ENCODE measurements at places on chromosomes 6 and 20.
A peak's percentile ranks its signal among the peaks of the same experiment; 100 is the strongest.

DNA sequence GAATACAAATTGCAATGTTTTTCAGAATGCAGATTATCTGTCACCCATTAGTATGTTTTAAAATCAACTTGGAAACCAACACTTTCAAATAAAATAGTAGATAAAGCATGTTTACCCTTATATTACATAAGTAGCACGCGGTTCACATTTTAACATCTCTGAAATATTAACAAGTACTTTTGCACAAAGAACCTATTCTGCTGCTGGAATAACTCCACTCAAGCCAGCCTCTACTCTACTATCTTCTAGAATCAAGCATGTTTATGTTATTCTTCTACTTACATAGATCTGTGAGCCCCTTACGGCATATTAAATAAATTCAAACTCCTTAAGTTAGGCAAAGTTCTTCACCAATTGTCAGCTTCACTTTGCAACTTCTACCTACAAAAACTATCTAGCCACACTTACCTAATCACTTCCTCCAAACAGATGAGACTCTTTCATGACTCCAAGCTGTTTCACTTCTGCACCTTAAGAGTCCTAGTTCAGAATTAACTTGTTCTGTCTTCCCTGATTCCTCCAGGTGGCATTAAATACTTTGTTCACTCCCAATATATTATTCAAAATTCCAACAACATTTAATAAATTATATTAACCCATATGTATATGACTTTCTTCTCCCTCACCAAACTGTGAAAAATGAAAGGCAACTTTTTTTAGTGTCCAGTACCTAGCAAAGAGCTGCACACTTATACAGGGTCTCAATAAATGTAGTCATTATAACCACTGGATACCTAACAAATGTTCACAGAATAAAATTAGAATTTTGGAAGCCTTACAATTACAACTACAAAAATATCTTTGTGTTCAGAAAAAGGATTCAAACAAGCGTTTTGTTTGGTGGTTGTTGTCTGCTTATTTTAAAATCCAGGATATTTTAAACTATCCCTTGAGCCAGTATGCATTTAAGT, 12.1 kb downstream of the CEP85L start:
- DNase-seq = no peak

- DNase-seq = no peak
Observed at GRCh38 chr20:47606983-47607613, 105.4 kb downstream of the NCOA3 start.

DNA sequence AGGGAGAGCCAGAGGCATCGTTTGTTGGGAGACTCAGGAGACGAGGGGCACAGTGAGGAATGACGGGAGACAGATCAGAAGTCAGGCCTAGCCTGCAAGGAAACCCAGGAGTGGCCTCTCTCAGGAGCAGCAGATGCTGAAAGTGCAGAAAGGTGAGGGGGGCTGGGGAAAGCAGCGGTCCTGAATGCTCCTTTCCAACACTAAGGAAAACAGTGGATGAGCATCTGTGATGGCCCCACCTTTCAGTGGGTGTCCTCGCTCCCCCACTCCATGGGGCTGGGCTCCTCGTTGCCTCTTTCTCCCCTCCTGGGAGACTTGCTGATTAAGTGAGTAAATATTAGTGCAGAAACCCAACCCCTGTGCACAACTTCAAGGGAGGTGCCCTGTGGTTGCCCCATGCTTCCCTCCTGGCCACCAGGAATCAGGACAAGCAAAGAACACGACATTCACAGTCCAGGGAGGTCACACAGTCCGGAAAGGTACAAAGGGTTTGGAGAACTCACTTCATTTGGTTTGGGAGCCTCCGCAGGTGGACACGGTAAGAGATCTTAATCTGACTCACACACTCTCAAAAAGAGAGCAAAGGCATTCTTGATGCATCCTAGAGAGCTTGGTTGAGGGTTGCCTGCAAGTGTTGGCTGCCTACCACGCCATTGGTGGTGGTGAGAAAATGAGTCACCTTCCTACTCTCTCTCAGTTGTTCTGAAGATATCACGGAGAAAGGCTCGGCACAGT, 9.7 kb upstream of the BPIFB1 start:
- DNase-seq = peak; percentile 13

DNA sequence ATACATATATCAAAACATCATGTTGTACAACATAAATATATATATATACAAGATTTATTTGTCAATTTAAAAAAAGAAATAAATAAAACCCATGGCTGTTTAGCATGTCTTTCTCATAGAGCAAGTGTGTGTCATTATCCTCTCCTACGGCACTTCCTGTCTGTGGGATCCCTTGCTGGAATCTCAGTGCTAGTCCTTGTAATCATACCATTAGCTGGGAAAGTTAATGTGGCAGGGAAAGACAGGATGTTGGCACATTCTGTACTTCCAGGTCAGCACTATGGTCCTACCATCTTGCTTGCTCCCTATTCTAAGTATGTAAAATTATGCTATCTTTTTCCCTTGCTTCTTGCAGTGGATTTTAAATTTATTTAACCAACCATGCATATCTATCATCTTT, 9.5 kb upstream of the SLC17A3 start:
- no peak for DNase-seq

DNA sequence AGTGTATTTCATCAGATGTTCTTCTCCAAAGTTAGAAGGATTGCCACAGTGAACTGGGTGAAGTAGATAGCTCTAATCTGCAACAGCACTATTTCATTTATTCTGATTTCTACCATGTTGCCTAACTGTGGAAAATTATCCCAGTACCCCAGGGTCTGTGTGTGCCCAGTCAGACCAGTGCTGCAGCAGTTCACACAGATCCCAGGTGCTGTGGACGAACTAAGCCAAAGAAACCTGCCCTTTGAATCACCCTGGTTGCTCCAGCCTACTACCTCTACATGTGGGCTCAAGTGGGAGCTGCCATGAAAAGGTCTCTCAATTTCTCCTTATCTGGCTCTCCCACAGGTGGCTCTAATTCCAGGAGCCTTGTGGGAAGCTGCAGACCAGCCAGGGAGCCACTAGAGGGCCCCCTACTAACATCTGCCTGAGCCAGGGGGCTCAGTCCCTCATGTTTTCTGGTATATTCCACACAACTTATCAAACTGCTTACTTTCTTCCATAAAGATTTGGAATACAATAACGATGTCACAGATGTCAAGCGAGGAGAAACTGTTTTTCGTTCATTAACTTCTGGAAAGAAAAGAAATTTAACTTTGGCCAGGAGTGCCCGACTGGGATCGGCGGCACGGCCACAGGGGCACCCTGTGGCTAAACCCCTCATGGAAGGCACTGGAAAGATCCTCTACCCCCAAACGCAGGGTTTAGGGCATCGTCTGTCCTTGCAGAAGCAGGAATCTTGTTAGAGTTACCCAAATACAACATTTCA, 31.6 kb upstream of the LY86 start:
- no peak for DNase-seq

- no peak for DNase-seq
Observed at GRCh38 chr20:32494483-32495216, 90.5 kb downstream of the NOL4L start.

GRCh38 chr6:137737836-137738596, 129.0 kb upstream of the TNFAIP3 start:
- DNase-seq = no peak

DNA sequence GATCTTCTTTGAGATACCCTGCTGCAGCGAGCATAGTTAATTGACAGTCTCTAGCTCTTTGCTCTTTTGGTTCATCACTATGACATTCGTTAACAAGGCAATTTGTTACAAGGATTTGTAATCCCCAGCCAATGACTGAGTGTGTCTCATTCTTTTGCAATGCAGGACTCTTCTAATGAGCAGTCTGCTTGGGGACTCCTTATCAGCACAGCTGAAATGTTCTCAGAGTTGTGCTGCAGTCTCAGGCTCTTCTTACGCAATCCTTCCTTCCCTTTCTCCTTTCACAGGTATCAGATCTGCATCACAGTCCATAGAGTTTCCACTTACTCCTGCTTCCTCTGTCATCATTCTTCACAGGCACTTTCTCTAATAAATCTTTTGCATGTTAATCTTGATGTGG, 161.2 kb upstream of the OGFRL1 start:
- no peak for DNase-seq
